Stimulated activated CD4-positive, alpha-beta T cell treated with anti-CD3 and anti-CD28 coated beads, Interleukin-2, amount 100 ng/mL, for 24 hours (primary cell): ENCODE measurements at places on chromosomes 1 and 21.
A peak's percentile ranks its signal among the peaks of the same experiment; 100 is the strongest.

GRCh38 chr1:109993885-109994284 lies 9.3 kb downstream of the AHCYL1 start:
- DNase-seq, result no peak

DNA sequence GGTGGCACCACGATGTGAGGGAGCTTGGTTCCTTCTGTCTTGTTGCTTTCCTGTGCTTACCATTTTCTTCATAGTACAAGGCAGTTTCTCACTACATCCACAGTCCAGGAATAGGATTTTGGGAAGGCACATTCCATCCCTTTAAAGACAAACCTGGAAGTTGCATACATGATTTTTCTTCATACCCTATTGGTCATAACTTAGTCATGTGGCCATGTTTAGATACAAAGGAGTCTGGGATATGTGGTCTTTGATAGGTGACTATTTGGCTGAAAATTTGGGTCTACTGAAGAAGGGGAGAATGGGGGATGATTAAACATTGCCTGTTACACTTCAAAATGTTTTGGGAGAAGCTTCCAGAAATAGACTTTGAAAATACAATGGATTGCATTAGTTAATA lies 7.0 kb downstream of the DYRK1A start:
- DNase-seq, result no peak

GRCh38 chr1:31575369-31576140 lies 760 bp upstream of the TINAGL1 start:
- no peak for DNase-seq

- peak; percentile 55 for DNase-seq
These were observed 47.4 kb upstream of the OSBPL9 start for GRCh38 chr1:51569284-51570062.

DNA sequence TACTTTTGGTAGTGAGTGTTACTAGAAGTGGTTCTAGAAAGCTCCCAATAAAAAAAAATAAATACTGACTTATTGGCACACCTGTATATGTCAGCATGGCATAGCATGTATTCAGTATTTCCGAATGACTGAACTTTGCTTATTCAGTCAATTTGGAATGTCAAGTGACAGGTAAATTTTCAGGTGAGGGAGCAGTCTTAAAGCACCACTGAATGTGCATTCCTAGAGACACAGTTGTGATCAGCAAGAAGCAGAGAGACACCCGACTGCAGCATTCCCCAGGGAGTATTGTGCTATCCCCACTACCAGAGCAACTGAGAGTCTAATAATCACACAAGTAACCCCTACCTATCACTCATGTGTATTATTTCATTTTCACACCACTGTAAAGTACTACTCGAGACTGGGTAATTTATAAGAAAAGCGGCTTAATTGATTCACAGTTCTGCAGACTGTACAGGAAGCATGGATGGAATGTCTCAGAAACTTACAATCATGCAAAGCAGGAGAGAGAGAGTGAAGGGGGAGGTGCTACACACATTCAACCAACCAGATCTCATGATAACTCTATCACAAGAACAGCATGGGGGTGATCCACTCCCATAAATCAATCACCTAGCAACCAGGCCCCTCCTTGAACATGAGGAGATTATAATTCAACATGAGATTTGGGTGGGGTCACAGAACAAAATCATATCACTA lies 201.5 kb downstream of the TBX15 start:
- DNase-seq, result no peak

DNA sequence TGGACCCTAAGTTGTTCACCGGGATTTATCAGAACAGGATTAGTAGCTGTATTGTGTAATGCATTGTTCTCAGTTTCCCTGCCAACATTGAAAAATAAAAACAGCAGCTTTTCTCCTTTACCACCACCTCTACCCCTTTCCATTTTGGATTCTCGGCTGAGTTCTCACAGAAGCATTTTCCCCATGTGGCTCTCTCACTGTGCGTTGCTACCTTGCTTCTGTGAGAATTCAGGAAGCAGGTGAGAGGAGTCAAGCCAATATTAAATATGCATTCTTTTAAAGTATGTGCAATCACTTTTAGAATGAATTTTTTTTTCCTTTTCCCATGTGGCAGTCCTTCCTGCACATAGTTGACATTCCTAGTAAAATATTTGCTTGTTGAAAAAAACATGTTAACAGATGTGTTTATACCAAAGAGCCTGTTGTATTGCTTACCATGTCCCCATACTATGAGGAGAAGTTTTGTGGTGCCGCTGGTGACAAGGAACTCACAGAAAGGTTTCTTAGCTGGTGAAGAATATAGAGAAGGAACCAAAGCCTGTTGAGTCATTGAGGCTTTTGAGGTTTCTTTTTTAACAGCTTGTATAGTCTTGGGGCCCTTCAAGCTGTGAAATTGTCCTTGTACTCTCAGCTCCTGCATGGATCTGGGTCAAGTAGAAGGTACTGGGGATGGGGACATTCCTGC lies 3.9 kb upstream of the OLFML3 start:
- no peak for DNase-seq

DNA sequence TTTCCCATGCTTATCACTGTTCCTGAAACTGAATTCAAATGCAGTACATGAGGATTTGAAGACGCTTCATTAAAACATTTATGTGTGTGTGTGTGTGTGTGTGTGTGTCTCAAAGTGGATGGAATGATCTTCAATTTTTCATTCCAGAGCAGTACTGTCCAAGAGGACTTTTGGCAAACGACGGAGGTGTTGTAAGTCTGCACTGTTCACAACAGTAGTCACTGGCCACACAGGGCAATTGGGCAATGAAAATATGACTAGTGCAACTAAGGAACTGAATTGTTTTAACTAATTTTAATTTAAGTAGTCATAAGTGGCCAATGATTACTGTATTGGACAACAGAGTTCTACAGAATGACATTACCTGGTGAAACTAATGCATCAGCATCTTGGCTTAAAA lies 5.0 kb downstream of the TAF5L start:
- no peak for DNase-seq

- DNase-seq, result no peak
These were observed 29.4 kb downstream of the CCN1 start for GRCh38 chr1:85609976-85610375.
